Activated T-helper 17 cell treated with anti-CD3 and anti-CD28 coated beads, Interleukin-2, amount 50 U/mL, for 72 hours (primary cell): ENCODE measurements at places on chromosomes 16 and 17.

DNA sequence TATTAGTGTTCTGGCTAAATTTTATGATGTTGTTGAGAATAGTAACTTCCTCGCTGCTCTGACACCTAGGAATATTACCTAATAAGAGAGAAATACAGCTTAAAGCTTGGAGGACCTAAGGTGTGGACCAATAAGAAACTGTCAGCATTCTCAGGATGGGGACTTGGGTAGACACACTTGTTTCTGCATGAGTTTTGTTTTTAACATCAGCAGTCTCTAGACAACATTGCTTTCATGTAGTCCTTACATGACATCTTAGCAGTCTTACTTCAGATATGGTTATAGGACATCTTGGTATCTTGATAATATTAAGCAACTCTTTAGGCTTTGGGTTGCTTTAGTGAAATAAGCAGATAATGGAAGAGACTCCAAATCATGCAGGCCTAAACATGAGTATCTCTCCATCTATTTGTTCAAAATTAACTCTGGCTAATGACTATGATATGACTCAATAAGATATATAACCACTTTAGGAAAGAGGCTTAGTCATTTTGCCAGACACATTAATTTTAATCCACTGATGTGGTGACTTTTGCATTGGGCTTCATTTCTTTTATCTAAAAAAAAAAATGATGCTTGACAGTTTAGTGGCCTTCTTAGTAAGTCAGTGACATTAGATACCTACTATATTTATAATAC is 84.5 kb downstream of the WNT3 start:
- H3K4me3 ChIP-seq, result no peak overlapping the region
- H3K27me3 ChIP-seq, result no peaks in the 10 kb centered on the region
- no peak overlapping the region for H3K27ac ChIP-seq
- peaks cover 4% of the 10 kb centered on the region for H3K4me1 ChIP-seq
- ATAC-seq, result peak; percentile 21

GRCh38 chr16:31487720-31488467 is 5.0 kb downstream of the SLC5A2 start:
- H3K27ac ChIP-seq, result peak overlapping the region; percentile 50
- H3K27me3 ChIP-seq, result no peaks in the 10 kb centered on the region
- H3K4me3 ChIP-seq, result peak overlapping the region; percentile 84
- H3K4me1 ChIP-seq, result no peaks in the 10 kb centered on the region

DNA sequence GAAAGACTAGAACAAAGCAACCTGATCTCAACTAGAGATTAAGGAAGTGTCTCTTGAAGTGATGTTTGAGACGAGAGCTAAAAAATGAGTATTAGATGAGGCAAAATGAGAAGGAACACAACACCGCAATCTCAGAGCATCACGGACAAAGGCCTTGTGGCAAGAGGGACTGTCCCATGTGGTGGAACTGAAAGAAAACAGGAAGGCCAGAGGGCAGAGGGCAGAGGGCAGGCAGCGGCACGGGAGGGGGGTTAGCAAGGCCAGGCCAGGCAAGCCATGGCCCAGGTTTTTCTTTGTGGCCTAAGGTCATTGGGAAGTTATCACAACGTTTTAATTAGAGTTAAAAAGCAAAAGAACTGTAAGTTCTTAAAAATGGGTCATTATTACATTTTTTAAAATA is 22.5 kb downstream of the RPA1 start:
- peaks cover 16% of the 10 kb centered on the region for H3K4me1 ChIP-seq
- peak; percentile 81 for ATAC-seq
- H3K27ac ChIP-seq, result peak overlapping the region; percentile 65
- no peaks in the 10 kb centered on the region for H3K27me3 ChIP-seq
- H3K36me3 ChIP-seq, result peaks cover 90% of the 10 kb centered on the region

DNA sequence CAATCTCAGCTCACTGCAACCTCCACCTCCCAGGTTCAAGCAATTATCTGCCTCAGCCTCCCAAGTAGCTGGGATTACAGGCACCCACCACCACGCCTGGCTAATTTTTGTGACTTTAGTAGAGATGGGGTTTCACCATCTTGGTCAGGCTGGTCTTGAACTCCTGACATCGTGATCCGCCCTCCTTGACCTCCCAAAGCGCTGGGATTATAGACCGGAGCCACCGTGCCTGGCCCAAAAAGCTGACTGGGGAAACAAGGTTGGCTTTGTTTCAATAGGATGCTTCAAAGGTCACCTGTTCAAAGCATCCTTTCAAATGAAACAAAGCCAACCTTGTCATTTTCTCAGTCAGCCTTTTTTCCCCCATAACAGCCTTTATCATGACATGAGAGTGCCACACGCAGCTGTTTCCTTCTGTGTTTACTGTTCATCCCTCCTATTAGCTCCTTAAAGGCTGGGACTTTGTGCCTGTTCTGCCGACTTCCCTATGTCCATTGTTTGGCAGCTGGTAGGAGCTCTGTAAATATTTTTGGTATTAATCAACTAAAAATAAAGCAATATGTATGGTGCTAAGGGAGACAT is 51.1 kb downstream of the ADAMTS18 start:
- no peak for ATAC-seq
- no peak overlapping the region for H3K27ac ChIP-seq
- H3K4me1 ChIP-seq, result no peaks in the 10 kb centered on the region
- no peaks in the 10 kb centered on the region for H3K27me3 ChIP-seq
- no peak overlapping the region for H3K4me3 ChIP-seq

DNA sequence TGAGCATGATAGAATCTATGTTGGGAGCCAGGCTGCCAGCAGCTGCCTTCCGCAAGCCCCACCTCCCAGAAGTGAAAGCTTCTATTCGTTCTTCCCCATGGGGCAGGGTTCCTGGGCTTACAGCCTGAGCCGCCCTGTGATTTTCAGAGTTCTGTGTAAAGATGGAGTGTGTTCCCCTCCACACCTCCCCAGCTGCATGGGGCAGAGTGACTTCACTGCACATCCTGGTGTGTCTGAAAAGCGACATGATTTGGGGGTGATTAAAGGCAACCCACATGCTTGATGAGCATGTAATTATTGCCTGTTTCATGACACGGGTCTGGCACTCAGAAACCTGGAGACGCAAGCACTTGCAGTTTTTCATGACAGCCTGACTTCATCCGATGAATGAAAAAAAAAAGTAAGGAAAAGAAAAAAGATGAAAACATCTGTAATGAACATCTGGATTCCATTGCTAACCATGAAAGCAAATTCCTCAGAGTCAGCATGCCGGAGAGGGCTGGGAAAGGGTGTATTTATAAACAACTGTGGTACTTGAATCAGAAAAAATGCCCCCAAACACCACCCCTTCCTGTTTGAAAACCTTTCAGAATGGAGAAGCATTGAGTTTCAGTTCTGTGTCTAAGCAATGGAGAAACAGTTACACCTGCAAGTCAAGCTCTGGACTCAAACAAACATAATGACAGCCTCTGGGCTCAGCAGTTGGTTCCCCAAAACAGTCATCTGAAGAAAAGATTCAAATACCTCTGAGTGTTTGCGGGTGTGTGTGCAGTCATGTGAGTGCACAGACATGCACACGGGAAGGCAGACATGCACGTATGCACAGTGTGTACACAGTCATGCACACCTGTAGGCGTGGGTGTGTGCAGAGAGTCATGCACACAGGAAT is 266.0 kb downstream of the ENGASE start:
- no peak for ATAC-seq
- no peak overlapping the region for H3K27ac ChIP-seq
- H3K4me1 ChIP-seq, result no peaks in the 10 kb centered on the region
- H3K27me3 ChIP-seq, result peaks cover 36% of the 10 kb centered on the region

DNA sequence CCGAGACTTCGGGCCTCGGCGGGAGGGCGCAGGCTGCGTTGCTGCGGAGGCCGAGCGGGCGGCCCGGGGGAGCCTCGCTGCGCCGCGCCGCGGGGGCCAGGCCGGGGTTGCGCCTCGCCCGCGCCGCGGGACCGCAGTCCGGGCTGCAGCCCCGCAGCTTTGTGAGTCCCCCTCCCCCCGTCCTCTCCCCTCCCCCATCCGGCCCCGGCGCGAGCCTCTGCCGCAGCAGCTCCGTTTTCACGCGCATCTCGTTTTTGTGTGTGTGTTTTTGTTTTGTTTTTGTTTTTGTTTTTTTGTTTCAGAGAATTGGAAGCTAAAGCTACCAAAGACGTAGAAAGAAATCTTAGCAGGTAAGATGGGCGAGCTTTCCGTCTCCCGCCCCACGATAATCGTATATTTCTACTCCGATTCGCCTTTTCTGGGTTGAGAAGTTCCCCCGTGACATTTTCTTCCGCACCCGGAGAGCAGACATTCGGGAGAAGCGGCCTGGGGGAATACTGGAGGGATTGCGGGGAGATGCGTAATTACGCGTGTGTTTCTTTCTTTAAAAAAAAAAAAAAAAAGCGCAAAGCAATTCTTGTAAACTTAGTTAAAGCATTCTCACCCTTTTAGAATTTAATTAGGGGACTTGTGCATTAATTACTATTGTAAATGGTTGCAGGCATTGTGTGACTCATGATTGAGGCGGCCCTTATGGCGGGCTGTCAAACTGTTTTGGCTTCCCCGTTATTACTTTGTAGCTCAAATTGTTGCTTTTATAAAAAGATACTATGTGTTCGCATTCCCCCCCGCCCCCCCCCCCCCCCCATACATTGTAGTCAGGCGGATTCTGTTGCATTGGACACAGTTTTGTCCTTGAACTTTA is 732 bp downstream of the TNRC6A start:
- peaks cover 60% of the 10 kb centered on the region for H3K36me3 ChIP-seq
- ATAC-seq, result no peak
- peak overlapping the region; percentile 97 for H3K4me3 ChIP-seq
- no peaks in the 10 kb centered on the region for H3K27me3 ChIP-seq

- no peak overlapping the region for H3K4me3 ChIP-seq
- H3K36me3 ChIP-seq, result no peaks in the 10 kb centered on the region
- no peak for ATAC-seq
- no peaks in the 10 kb centered on the region for H3K4me1 ChIP-seq
- H3K27ac ChIP-seq, result no peak overlapping the region
These were observed 9.2 kb upstream of the ABR start for GRCh38 chr17:1188812-1189504.

DNA sequence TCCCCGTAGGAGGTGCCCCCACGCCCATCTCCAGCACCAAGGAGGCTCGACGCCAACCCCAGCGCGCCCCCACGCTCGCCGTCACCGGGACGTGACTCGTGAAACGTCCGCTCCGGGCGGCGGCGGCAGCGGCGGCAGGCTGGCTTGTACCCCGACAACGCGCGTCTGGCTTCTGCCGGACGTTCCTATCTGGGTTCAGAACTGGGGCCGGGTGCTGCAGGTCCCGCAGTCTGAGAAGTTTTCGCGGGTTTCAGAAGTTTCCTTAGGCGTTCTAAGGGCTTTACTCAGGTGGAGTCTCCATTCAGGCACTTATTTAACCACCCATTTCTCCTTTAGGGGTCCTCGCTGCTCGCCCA is 672 bp upstream of the ALKBH5 start:
- H3K4me3 ChIP-seq, result peak overlapping the region; percentile 91
- H3K4me1 ChIP-seq, result peaks cover 28% of the 10 kb centered on the region
- ATAC-seq, result peak; percentile 42
- peaks cover 60% of the 10 kb centered on the region for H3K36me3 ChIP-seq
- no peaks in the 10 kb centered on the region for H3K27me3 ChIP-seq

- ATAC-seq, result no peak
- H3K36me3 ChIP-seq, result no peaks in the 10 kb centered on the region
- peaks cover 35% of the 10 kb centered on the region for H3K27me3 ChIP-seq
- H3K4me1 ChIP-seq, result no peaks in the 10 kb centered on the region
- no peak overlapping the region for H3K4me3 ChIP-seq
These were observed 201.7 kb upstream of the NLRP1 start for GRCh38 chr17:5785867-5786509.

DNA sequence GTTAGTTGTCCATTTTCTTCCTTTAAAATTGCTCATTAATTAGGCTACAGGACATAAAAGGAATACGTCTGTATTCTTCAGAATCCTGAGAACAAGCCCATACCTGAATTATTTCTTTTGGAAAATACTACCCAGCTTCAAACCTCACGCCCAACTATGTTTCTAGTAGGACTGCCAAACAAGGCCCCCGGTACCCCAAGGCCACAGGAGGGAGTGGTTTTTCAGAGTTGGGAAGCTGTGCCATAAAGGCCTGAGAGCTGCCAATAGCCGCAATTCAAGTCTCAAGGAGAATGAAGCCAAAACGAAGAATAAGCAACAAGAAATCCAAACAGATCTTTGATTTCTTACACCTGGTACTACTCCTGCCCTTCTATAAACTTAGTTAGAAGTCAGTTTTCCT is 48.3 kb downstream of the UBE2G1 start:
- peaks cover 40% of the 10 kb centered on the region for H3K4me1 ChIP-seq
- H3K27ac ChIP-seq, result peak overlapping the region; percentile 70
- H3K36me3 ChIP-seq, result peaks cover 6% of the 10 kb centered on the region

DNA sequence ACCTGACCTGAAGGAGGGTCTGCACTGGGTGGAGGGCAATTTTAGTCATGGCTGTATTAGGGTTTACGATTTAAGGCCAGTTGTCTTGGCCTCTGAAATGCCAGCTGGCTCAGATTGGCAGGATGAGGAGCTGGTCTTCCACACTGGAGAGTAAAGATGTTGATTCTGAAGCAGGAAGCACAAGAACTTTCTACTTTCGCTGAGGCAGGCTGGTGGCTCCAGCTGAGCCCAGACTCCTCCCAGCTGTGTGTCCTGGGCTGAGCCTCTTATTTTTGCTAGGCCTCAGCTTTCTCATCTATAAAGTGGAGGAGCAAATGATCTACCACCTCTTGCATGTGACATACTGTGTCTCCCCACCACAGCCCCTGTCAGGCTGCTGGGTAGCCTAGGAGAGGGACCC is 74.4 kb downstream of the MRM1 start:
- H3K4me3 ChIP-seq, result peak overlapping the region; percentile 64
- H3K36me3 ChIP-seq, result no peaks in the 10 kb centered on the region
- peak; percentile 29 for ATAC-seq
- H3K4me1 ChIP-seq, result peaks cover 34% of the 10 kb centered on the region
- H3K27ac ChIP-seq, result peak overlapping the region; percentile 82

- no peak overlapping the region for H3K27ac ChIP-seq
- H3K36me3 ChIP-seq, result no peaks in the 10 kb centered on the region
- H3K4me3 ChIP-seq, result no peak overlapping the region
- peaks cover 11% of the 10 kb centered on the region for H3K27me3 ChIP-seq
- no peaks in the 10 kb centered on the region for H3K4me1 ChIP-seq
- no peak for ATAC-seq
These were observed 18.8 kb downstream of the TOM1L1 start for GRCh38 chr17:54919425-54919824.

DNA sequence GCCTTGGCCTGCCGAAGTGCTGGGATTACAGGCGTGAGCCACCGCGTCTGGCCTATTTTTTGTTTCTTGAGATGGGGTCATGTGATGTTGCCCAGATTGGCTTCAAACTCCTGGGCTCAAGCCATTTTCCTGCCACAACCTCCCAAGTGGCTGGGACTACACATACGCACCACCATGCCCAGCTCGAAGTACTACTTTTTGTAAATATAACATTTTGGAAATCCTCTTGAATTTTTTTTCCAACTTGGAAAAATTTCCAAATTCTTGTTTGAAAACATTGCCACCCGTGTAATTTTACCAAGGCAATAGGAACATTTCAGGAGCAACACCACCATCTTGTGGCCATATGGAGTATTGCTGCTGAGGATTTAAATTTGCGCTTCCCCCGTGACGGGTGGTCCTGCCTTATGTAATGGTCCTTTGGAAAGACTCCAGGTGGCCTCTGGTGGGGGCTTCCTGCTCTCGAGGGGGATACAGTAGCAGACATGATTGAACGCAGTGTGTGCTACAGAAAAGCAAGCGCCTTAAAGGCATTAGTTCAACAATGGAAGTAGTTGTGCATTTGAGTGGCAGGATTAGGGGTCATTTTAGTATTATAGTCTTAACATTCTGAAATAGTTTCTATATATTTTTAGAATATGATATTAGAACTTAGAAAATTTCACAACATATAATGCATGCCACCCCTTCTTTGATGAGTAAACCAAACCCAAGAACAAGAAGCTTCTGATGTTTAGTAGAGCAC is 8.0 kb downstream of the FLYWCH1 start:
- H3K27ac ChIP-seq, result peak overlapping the region; percentile 10
- ATAC-seq, result peak; percentile 51
- no peaks in the 10 kb centered on the region for H3K27me3 ChIP-seq
- H3K4me1 ChIP-seq, result peaks cover 4% of the 10 kb centered on the region
- no peak overlapping the region for H3K4me3 ChIP-seq
- peaks cover 65% of the 10 kb centered on the region for H3K36me3 ChIP-seq
